ENCODE measurements at places on chromosomes 7 and 10.

GRCh38 chr7:128811631-128812430, 18.4 kb upstream of the FLNC start:
- no peak for DNase-seq

DNA sequence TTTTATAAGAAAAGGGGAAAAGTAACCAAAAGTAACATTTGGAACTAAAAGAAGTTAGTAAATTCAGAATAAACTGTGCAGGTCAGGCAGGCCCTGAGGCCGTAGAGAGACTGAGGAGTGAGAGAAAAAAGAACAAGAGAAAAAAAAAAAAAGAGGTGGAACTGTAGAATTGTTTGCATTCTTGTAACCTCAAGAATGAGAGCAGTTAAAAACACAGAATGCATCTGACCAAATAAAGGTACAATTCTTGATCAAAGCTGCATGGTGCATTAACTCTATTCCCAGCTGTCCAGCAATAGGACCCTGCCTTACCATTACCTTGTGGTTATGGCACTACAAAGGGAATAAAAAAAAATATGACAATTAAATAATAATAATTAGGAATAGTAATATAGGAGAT, 170.1 kb upstream of the SEMA3A start:
- no peak for DNase-seq

- DNase-seq: no peak
Measured at GRCh38 chr7:84144935-84145334, 49.7 kb downstream of the SEMA3A start.

DNA sequence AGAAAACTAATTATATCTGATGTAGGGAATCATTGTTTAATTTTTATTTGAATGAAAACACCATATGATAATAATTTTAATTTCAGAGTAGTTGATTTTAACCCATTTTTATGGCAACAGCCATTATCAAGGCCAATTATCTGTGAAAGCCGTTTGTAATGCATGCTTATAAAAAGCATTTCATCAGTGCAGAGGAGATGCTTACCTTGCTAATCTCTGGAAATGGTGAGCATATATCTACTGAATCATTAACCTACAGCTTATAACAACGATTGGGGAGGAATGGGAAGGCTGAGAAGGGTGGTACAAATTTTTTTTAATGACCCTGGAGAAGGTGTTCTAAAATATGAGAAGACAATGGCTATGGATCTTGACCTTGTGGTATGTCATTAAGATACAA, 235.6 kb downstream of the DGKB start:
- DNase-seq: no peak

- no peak for DNase-seq
Measured at GRCh38 chr10:100733329-100733728, 12.1 kb upstream of the PAX2 start.

- DNase-seq: no peak
Measured at GRCh38 chr7:106681815-106682495, 21.0 kb upstream of the CCDC71L start.

Data from substantia nigra (tissue), 51 donors.